LNCaP clone FGC (cell line): ENCODE measurements at places on chromosomes 11 and 22.

DNA sequence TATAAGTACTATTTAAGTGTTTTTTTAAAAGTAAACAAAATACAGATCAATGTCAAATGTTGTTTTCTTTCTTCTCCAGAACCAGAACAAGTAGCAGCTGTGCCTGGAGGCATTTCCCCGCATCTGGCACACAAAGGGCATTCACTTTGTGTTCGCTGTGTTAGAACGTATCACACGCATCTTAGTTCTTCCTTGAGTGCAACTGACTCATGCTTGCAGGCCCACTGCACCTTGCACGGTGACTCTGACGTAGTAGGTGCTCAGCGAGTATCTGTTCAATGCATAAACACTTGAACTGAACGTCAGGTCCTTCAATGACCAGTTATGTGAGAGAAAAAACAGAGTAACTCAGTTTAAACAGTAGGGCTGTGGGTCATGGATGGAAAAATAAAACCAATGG lies 3.5 kb downstream of the IFT27 start:
- no peak for DNase-seq

GRCh38 chr11:121152764-121153163 lies 51.7 kb downstream of the TECTA start:
- DNase-seq, result no peak

DNA sequence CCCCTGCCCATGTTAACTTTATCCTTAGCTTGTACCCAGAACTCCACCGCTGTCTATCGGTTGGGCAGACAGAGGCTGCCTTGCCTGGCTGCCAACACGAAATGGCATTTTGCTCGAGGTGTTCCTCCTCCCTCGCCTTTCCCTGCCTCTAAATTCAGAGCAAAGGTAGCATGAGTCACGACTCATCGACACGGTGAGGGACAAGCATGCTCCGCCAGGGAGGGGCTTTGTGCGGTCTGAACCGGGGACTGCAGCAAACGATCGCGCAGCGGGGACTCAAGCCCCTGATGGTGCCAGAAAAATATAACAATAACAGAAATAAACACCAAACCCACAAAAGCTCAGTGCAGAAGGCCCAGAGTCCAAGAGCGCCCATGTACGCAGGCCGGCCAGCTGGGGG lies 52.3 kb downstream of the RTL6 start:
- no peak for DNase-seq

DNA sequence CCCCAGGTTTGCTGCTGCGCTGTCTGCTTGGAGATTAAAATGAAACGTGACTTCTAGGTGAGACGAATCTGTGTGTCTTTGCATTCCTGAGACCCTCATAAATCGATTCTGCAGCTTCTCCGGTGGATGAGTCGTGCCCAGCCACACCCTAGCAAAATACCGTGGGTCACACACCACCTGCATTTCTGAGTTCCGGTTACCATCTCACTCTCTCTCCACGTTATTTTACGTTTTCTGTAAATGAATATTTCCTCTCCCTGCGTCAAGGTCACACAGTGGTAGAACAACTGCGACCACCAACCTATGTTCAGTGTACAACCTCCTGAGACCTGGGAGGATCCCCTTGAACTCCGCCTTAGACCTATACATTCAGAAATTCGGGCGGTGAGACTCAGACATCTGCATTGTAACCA lies 1.1 kb downstream of the YWHAH start:
- DNase-seq, result no peak

DNA sequence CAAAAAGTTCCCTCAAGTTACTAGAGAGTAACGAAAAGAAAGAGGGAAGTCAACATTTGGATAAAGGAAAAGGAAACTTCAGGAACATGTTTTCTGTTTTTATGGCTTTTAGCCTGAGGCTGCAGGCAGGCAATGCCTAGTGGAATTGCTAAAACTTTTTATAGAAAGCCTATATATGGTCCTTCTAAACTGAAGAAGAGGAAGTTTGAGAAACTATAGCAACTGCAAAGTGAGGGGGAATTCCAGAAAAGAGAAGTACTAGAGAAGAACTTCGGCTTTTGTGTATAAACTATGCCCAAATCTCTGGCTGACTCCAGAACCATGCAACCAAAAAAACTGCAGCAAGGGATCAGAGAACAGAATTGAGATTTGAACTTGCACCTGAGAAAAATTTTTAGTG lies 74.3 kb upstream of the ARHGAP42 start:
- no peak for DNase-seq

DNA sequence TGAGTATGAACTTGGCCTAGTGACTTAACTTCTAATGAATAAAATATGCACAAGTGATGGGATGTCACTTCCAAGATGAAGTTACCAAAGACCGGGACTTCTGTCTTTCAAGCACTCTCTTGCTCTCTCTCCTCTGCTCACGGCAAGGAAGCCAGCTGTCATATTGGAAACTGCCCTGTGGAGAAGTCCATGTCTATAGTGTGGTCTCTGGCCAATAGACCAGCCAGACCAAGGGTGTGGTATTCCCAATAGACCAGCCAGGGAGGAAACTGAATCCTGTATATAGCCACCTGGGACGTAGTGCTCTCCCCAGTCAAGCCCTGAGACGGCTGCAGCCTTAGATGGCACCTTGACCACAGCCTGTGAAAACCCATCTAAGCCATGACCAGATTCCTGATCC lies 93.2 kb upstream of the ALX4 start:
- DNase-seq, result no peak
